Mesenteric fat pad (tissue), 1 donor: ENCODE measurements at places on chromosomes 16 and 17.
A peak's percentile ranks its signal among the peaks of the same experiment; 100 is the strongest.

DNA sequence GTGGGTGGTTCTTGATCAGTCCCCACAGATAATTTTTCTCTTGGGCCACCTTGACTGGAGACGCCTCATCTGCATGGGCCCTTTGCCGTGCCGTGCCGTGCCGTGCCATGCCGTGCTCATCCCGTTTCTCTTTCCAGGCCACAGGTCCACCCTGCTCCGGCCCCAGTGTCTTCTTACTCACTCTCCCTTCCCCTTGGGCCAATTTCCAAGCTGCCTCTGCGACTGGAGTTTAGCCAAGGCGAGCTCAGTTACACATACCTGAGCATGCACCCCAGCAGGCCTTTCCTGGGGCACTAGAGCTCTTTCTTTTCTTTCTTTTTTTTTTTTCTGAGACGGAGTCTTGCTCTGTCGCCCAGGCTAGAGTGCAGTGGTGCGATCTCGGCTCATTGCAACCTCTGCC, 40.5 kb upstream of the MGAT5B start:
- DNase-seq, result no peak

- DNase-seq, result no peak
These were observed 603 bp upstream of the MRTFB start for GRCh38 chr16:14070555-14070876.

DNA sequence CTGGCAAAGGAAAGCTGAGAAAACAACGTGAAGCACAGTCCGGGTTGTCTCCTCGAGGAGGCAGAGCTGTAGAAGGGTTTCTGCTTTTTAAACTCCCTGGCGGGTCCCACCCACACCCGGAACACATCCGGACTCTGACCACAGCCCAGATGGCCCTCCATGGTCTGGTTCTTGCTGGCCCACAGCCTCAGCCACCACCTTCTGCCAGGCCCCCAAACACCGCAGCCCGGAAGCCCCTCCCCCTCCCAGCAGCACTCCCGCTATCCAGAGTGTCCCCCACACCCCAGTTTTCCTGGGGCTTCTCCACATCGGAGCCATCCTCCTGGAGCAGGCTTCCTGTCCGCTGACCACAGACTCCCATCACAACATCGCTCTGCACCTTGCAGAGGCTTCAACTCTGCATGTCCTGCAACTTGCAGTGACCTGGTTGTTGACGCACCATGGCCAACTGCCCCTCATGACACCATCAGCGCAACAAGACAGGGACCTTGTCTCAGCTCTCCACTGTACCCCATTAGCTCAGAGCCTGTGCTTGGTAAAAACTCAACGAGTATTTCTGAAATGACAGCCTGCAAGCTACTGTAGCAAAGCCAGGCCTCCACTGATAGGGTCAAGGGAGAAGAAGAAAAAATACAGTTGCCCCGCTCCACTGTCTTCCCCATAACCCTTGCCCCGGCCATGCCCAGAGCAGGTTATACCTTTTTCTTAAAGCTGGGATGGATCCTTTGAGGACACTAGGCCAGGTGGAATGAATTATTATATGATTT, 129.8 kb downstream of the C16orf78 start:
- peak; percentile 67 for DNase-seq

GRCh38 chr17:1145311-1145986, 34.3 kb downstream of the ABR start:
- no peak for DNase-seq

GRCh38 chr17:36071751-36072150, 7.7 kb downstream of the CCL18 start:
- no peak for DNase-seq

GRCh38 chr16:46947900-46948547, 25.4 kb downstream of the DNAJA2 start:
- no peak for DNase-seq

GRCh38 chr17:70523426-70523825, 354.1 kb downstream of the KCNJ2 start:
- no peak for DNase-seq

DNA sequence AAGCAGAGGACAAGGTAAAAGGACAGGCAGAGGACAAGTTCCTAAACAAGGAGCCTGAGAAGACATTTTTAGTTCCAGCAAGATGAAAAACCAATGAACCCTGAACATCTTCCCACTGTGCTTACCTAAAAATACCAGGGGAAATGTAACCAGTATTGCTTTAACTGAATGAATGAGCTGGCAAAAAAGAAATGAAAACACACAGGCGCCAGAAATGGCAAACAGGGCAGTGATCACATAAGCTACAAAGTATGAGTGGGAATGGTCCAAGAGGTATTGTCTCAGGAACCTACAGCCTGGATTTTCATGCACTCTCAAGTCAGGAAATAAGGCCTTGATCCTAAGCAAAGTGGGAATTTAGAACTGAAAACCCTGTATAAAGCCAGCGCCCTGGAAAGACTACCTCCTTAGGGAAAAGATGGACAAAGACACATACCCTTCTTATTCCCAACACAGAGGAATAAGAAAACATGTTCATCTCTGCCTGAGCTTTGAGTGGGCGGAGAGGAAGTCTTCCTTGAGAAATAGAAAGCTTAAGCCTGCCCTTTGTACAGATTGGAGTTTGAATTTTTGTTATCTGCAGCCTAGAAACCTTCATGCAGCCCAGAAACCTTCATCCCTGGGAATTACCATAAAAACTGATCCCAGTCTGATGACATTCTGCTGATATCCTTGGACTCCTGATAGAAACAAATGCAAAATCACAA, 2.1 kb downstream of the CMTM2 start:
- DNase-seq, result no peak

- no peak for DNase-seq
These were observed 9.6 kb upstream of the MYH11 start for GRCh38 chr16:15866451-15866850.

DNA sequence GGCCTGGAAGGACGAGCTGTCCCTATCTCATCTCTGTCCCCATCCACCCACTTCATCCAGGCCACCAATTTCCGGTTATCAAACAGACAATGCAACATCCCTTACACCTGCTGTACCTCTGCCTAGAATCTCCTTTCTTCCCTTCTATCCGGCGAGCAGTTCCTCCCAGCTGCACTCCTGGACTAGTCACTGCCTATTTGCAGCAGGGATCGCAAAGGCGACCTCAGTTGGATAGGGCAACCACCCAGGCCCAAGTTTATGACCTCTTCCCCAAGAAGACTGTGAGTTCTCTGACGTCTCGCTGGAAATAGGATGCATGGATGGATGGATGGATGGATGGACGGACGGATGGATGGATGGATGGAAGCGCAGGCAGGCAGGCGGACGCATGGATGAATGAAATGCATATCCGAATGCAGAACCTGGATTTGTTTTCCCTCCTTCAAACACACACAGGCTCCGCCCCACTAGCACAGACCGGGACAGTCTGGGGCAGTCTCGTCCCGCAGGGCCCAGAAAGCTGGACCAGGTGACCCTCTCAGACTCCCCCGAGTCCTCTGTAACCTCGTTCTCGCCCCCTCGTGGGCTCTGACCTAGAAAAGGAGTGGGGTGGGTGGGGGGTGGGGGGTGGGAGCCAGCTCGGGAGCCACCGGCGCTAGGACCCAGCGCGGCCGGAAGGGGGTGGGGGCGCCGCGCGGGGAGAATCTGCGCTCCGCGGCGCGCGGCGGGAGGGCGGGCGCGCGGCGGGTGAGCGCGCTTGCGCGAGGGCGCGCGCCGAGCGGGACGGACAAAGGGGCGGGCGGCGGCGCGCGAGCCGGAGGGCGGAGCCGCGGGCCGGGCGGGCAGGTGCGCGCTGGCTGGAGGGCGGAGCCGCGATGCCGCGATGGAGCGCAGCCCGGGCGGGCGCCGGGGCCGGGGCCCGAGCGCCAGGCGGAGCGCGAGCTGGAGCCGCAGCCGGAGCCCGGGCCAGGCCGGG, at the start of gene SBK1:
SBK1 (plus strand) TSS at position 875 of the 976 bp plus-strand sequence. CDS start 24,867 bp downstream, outside the sequence.
- no peak for DNase-seq

DNA sequence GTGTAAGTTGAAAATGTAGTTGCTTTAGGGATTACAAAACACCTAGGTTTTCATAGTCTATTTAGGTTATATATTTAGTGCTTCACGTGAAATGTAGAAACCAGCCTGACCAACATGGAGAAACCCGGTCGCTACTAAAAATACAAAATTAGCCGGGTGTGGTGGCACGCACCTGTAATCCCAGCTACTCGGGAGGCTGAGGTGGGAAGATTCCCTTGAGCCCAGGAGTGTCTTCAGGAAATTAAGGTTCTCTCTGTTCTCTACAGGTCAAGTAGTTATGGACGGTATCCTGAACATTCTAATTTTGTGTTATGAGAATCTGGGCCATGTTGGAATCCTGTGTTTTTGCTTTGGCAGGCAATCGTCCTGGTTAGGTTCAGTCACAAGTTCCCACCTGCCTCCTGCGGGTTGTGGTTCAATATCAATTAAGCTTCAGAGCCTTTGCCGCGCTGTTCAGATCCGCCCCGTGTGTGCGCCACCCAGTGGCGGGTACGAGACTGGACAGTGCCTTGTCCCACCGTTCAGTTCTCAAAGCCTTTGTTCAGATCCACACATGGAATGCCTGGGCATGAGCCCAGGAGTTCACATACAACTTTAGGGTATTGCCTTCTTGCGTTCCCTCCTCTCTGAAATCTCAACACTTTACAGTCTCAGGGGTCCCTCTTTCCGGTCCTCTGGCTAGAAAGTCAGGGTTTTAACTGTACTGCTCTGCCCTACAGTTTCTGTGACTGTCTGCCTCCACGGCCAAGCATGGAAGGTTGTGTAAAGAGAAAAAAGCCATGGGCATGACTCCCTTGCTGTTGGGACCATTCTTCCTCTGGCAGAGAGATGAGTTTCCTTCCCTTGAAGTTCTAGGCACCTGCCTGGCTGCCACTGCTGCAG, 41.7 kb downstream of the HEATR6 start:
- DNase-seq, result no peak

DNA sequence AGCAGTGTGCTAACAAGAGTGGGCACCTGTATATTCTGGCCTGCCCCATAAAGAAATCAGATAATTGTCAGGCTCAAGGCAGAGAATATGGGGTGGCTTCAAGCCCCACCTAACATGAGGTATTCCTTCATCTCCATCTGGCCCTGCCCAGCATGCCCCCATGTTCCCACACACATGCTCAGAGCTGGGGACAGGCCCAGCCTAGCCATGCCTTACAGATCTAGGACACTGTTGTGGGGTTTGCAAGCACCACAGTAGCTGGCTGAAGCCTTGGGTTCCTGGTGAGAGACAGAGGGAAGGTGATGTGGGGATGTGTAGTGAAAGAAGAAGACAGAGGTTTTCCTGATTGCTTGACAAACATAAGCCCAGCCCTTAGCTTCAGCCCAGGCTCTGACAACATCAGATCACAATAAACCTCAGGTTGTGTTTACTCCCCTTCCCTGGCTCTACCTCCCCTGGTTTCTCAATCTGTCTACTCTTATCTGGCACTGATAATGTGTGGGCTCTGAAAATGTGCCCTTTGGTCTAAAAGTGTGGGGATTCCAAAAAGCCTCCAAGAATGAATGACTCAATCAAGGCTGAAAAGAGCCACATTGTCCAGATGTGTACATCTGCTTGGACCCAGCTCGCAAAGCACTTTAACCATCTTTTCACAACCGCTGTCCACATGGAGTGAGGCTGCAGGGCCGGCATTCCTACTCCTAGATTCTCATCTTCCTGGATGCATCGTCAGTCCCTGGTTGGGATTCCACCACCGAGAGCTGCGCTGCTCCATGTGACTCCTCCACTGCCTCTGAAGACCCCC, 34.4 kb downstream of the CDRT4 start:
- no peak for DNase-seq

DNA sequence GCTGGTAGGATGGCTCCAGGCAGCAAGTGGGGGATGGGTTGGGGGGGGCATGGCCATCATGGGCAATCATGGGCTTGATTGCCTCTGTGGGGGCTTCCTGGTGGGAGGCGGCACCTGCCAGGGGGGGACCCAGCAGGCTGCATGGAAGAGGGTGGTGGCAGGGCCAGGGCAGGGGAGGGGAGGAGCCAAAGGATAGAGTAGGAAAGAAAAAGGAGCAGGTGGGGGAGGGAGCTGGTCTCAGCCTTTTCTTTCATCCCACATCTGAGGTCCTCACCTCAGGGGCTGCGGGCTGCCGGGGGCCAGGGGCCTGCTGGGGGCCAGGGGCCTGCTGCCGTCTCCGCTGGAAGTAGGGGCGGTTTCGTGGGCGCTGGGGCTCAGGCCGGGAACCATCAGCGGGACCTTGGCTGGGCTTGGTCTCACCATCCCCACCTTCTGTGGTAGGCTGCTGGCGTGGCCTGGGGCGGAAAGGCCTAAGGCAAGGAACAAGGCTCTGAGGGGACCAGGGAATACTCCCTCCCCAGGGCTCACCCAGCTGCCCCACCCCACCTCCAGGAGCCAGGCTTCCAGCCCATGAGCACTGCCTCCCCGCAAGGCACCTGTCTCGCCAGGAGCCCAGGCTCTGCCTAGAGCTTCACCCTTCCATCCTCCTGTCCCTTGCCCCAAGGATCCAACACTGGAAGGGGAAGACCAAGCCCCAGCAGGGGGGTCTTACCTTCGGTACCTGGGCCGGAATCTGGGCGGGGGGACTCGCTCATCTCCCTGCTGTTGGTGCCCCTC, 5.0 kb downstream of the YBX2 start:
- DNase-seq, result no peak

GRCh38 chr17:80359422-80360110, 55.4 kb upstream of the ENDOV start:
- DNase-seq, result no peak

DNA sequence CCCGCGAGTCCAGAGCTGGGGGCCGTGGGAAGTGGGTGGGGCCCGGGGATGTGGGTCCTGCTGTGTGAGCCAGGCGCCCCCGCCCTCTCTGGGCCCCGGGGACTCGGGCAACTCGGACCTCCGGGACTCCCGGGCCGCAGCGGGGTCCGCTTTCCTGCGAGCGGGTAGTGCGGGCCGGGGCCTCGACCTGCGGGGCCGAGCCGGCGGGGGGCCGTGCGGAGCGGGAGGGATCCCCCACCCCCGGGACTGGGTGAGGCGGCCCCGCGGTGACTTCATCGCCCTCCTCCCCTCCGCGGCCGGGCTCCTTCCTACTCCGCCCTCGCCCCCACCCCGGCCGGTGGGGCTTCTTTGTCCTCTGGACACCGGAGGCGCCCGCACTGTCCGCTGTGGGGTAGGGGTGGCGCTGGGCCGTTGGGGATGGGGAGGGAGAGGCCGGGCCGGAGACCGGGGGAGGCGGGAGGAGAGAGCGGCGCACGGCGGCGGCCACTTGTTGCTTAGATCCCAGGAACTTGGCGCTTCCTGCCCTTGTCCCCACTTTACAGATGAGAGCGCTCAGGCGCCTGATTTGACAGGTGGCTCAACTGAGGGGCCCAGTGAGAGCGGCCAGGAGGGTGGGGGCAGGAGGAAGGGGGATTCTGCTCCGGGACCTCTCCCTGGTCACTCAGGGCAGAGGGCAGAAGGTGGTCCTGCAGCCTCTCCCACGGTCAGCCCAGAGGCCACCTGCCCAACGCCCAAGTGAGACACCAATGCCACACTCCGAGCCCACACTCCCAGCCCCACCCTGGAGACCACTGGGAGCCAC, 874 bp downstream of the CMTM3 start:
- DNase-seq, result no peak

- DNase-seq, result no peak
These were observed 16.3 kb upstream of the ATP2A3 start for GRCh38 chr17:3980381-3981014.

- DNase-seq, result no peak
These were observed 44.8 kb downstream of the CDYL2 start for GRCh38 chr16:80759419-80760162.
